ENCODE measurements at places on chromosomes 7 and 10. TPM values are rescaled to one million over a fixed set of nuclear protein-coding genes. Genes with fewer than 3 reads are reported as not detected.
A peak's percentile ranks its signal among the peaks of the same experiment; 100 is the strongest.

The SORCS1 gene
- not detected for total RNA-seq

The RTKN2 gene
- 2.7 TPM for total RNA-seq

The VTI1A gene
- 38.4 TPM for total RNA-seq

The KIAA1549 gene
- 0.77 TPM for total RNA-seq

The CACNB2 gene
- not detected for total RNA-seq

The TFEC gene
- not detected for total RNA-seq

The PRRT4 gene
- 0.14 TPM for total RNA-seq

The NXPH1 gene
- not detected for total RNA-seq

GRCh38 chr10:43362191-43362839, 9.1 kb upstream of the FXYD4 start:
- DNase-seq: peak; percentile 99

DNA sequence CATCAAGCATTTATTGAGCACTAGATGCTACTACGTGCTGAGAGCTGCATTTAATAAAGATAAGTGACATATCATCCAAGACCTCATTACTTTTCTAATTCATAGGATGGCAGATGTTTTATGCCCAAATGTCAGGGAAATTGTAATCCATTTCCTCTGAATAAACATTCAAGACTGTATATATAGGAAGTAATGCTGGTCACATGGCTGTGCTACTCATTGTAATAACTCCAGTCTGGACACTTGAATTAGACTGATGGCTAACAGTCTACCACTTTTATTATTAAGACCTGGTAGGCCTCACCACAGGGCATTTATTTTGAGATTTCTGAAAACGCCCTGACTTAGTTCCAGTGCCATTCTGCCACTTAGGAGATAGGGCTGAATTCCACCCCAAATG, 36.6 kb downstream of the PIK3AP1 start:
- no peak for DNase-seq

DNA sequence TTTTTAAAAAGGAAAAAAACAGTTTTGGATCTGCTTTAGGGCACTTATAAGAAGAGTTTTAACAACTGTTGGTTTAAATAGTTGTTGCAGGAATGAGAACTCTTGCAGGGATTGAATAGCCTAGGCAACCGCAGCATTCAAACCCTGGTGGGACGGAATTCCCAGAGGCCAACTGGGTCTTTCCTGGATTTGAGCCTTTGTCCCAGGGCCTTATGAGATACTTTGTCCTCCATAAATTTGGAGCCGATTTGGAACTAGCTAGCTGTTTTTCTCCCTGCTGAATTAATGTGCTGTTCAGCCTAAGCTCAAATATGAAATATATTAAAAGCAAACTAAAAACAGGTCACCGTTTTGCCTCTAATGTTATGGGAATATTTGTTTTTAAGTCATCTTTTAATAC, 109.6 kb downstream of the LRMDA start:
- no peak for DNase-seq

- no peak for DNase-seq
Observed at GRCh38 chr10:86603256-86603655, 51.1 kb upstream of the OPN4 start.

- no peak for DNase-seq
Observed at GRCh38 chr10:49001870-49002672, 62.4 kb upstream of the LRRC18 start.

GRCh38 chr7:16822029-16822428, 17.2 kb upstream of the AGR2 start:
- no peak for DNase-seq

DNA sequence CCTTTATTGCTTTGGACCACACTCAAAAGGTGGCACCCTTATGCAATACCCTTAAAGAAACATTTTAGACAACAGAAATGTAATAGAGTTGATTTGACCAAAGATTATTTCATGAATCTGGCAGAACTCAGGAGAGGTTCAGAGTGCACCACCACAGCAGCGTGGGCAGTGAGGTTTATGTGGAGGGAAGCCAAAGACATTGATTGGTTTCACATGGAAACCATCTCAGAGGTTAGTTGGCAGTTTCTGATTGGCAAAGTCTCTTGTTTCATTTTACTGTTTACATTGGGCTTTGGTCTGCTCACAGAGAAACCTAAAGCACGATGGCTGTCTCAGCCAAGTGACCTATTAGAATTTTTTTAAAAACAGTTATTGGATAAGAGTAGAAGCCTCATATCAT, 101.3 kb downstream of the SDHAF3 start:
- no peak for DNase-seq

- no peak for DNase-seq
Observed at GRCh38 chr10:121927318-121927840, 452 bp downstream of the ATE1 start.

- DNase-seq: no peak
Observed at GRCh38 chr7:32536585-32536984, 41.3 kb downstream of the AVL9 start.

GRCh38 chr10:70093335-70093944, 39.2 kb downstream of the AIFM2 start:
- DNase-seq: peak; percentile 77

DNA sequence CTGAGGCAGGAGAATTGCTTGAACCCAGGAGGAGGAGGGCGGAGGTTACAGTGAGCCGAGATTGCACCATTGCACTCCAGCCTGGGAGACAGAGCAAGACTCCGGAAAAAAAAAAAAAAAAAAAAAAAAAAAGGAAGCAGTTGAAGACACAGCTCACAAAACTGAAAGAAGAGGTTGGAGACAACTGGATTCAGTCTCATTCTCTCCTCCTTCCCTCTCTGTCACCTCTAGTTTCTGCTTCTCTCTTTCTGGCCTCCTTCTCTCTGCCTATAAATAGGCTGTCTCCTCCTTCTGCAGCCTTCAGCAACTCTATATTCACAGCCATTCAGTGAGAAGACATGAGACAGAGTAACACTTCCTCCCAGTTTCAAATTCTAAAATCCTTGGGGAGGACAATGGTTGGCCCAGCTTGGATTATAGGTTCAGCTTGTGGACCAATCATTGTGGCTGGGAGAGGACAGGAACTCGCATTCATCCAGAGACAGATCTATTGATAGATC, 125.6 kb upstream of the HABP2 start:
- no peak for DNase-seq

GRCh38 chr7:43758029-43758821, at the start of gene BLVRA:
Gene BLVRA, plus strand, starts transcription at chr7:43758680. Its CDS starts 12,479 bp downstream, at chr7:43771159.
- DNase-seq: peak; percentile 93

DNA sequence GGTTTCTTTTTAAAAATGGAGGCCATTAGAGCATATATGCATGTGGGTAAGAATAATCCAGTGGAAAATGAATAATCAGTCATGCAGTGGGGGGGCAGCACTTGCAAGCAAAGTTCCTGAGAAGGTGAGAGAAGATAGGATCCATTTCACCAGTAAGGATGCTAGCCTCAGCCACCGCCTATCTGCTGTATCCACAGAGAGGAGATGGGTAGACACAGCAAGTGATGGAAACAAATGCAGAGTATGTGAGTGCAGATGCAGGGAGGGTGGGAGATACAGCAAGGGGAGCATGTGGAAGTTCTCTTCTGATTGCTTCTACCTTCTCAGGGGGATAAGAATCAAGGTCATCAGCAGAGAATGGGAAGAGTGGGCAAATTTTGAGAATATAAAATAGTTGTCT, 171.4 kb upstream of the PDE1C start:
- no peak for DNase-seq

DNA sequence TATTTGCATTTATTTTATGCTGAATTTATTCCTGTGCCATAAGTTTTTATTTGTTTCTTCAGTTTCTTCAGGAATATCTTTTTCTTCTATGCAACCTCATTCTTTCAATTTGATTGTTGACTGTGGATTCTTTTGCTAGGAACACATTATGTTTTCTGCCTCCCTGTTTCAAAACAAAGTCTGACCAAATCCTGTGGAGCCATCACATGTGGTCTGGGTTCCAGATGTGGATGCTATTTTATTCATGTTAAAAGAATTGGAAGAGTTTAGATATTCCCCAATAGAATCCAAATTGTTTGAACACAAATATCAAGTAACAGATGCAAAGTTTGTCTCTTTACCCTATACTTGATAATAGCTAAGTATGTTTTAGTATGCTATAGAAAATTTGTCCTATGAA, 56.8 kb upstream of the LRRC17 start:
- no peak for DNase-seq

- no peak for DNase-seq
Observed at GRCh38 chr7:119969054-119969453, 303.9 kb upstream of the KCND2 start.

DNA sequence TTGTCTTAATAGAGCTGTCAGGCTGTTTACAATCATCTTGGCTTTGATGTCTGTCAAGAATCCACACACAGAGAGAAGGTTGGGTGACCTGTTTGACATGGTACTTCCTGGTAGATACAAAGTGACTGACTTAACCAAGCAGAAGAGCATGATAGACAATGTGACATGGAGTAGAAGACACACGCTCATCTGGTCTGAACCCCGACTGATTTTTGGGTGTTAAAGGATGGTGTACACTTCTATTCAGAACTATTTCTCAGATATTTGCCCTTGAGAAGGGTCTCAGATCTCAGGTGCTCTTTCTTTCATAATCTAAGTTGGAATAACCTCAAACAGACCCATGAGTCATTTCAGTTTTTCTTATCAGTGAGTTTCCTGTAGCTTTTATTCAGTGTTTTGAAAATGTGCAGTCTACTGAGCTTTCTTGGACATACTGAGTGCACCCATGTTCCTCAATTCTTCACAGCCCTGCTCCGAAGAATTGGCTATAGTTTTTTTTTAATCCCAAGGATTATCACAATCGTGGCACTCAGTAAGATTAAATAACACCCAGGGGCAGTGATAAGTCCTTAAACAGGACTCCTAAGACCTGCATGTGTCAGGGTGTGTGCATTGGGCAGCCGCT, 46.4 kb upstream of the NXPH1 start:
- no peak for DNase-seq

GRCh38 chr7:6271694-6272440, 557 bp downstream of the CYTH3 start:
- peak; percentile 74 for DNase-seq

DNA sequence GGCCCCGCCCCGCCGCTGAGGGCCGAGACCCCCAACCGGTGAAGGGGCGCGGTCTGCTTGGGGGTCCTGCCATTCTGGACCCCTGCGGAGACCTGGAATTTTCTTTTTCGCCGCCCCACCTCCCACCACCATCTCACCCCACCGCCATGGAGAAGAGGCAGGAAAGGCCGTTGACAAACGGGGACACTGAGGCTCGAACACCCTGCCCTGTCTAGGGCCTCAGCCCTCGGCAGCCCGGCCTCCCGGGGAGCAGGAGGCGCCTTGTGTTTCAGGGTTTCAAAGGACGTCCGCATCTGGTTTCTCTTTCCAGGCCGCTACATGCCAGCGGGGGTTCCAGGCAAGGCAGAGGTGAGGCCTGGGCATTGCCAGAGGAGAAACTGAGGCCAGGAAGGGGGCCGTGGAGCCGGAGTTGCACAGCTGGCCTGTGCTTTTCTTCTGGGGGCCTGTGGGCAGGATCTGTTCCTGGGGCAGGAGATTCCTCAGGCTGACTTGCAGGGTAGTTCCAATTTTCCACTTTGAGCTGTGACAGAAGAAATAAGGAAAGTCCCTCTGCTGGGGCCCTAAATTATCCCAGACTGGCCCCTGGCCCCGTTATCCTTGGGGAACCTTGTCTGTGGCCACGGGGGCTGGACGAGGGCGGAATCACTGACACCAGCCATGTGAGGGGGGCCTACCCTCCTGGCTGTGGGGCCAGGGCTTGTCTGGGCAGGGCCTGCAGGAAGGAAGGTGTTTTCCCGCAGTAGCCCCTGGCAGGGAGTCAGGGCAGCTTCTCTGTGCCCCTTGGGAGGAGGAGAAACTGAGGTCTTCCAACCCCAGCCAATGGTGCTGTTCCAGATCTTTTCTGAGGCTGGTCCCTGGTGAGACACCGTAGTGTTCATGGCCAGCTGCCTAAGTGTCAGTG, 900 bp upstream of the MICALL2 start:
- DNase-seq: no peak

Measured in activated CD4-positive, alpha-beta T cell treated with anti-CD3 and anti-CD28 coated beads, Interleukin-2, amount 10 ng/mL, durations not matched to agents 24 days and 14 days (primary cell).